ENCODE measurements at places on chromosomes 5 and 9.

- no peak for DNase-seq
These were observed 278.9 kb downstream of the NR3C1 start for GRCh38 chr5:143124593-143124992.

DNA sequence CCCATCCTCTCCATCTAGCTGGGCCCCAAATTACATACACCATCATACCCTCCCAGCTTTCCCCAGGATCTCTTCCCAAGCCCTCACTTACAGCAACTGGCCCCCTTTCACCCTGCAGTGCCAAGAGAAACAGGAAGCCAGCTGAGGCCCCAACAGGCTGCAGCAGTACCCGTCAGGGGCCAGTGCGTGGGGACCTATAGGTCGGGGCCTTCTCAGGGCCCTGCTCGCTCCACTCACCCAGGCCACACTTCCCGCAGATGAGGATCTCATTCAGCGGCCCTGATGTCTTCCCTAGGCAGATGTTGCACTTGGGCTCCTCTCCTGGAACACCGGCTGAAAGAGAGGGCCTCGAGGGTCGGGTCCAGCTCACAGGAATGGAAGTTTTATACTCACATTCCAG is 6.8 kb downstream of the PHF19 start:
- DNase-seq: no peak

DNA sequence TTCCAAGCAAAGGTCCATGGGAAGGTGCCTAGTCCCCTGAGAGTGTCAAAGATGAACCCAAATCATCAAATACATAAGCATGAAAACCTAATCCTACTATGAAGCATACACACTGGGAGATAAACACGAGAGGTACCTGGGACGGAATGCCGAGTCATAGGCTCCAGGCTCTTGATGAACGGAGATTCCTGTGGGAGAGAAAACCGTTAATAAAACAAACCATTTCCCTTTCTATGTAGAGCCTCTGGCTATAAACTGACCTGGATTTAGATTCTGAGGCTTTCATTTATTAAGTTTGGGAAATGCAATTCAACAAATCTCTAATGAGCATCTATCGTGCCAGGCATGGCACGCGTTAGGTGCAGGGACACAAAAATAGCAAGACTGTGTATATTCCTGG is 206.4 kb upstream of the IL12B start:
- DNase-seq: no peak

GRCh38 chr5:161421067-161421466 is 125.5 kb downstream of the GABRB2 start:
- no peak for DNase-seq

DNA sequence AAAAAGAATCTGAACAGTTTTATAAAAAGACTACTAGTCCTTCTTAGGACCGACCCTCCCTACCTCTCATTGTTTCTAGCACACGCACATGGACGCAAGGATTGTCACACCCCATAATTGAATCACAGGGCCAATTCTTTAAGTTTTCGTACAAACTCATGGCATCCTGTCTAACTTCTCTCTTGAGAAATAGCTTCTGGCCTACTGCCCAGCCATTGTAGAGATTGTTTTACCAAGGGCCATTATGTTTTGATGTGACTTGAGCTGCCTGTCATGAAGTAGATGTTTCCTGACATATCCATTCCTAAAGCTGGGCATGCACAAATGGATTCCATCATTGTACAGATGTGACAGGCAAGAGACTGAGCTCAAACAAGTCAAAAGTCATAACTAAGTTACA is 1672.1 kb upstream of the C9orf72 start:
- no peak for DNase-seq

DNA sequence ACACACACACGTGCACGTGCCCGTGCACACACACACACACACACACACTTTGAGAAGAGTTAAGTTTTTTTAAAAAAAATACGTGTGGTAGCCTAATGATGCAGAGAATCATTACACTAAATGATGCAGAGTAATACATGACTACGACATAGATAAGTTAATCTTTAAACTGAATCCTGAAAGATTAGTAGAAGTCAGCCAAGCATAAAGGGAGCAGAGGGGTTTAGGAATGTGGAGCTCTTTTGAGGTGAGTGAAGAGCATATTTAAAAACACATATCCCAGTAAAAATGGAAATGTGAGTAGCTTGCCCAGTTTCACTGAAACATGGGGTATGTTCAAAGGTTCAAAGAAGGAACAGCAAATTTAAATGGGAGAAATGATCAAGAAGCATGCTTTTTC is 61.3 kb upstream of the TYRP1 start:
- DNase-seq: no peak

Data from stimulated activated CD4-positive, alpha-beta T cell treated with anti-CD3 and anti-CD28 coated beads, Interleukin-1b, Interleukin-23, amount 100 ng/mL, for 1 hour (primary cell).